ENCODE measurements at places on chromosomes 6 and 20.

DNA sequence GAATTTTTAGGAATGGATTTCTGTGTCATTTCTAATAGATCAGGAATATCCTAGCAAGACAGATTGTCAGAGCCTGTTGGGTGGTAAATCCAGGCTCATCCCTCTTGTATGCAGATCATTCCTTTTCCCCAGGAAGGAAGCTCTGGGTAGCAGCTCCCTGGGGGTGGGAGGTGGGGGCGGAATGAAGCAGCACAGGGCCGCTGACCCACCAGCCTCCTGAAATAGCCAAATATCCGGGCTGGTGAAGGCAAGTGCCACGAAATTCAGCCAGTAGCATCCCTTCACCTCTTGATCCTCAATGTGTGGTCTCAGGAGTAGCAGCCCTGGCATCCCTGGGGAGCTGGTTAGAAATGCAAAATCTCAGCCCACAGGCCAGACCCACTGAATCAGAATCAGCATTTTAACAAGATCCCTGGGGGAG, 256.9 kb downstream of the LRFN2 start:
- no peak for DNase-seq

GRCh38 chr6:9482030-9482738, 932.7 kb downstream of the TFAP2A start:
- DNase-seq = no peak

GRCh38 chr6:90803956-90804355, 217.1 kb upstream of the MAP3K7 start:
- DNase-seq = no peak

GRCh38 chr6:140554421-140554820, 1180.0 kb upstream of the CITED2 start:
- DNase-seq = no peak

DNA sequence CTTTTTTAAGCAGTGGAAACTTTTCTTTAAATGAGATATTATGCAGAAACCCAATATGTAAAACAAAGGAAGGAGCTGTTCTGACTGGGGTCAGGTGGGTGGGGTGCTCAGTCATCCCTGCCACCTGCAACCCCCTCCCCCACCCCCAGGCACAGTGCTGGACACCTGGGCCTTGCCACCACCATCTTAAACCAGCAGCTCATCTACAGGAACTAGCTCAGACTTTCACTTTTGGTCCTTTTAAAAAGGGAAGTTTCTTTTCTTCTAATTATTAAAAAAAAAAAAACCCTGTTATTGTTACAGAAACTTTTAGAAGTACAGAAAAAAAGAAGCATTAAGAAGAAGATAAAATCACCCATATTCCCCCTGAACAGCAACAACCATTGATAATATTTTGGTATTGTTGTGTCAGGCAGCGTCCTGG, 37.1 kb downstream of the PPP1R16B start:
- DNase-seq = no peak

DNA sequence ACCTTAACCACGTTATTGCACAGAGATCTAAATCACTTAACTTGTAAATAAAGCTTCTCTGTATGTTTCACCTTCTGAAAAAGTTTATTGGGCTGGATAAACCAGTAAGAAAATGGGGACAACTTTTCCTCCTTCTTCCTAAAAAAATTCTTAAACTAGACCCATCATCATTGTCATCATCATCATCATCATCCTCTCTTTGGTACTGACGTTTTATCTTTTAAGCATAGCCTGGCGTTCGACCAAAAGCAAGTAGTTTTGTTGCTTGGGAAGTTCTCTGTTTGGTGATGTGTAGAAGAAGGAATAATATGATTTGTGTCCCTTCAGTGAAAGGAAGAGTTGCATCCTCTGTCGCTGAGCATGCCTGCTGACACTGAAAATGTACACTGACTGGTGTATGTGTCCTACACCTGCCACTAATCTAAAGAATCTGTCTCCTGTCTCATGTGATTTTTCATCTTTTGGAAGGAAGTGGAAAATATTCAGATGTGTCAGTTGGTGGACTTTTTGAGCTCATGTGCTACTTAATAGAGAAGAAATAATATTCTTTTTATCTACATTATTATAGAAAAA, 2.5 kb downstream of the CLVS2 start:
- no peak for DNase-seq

DNA sequence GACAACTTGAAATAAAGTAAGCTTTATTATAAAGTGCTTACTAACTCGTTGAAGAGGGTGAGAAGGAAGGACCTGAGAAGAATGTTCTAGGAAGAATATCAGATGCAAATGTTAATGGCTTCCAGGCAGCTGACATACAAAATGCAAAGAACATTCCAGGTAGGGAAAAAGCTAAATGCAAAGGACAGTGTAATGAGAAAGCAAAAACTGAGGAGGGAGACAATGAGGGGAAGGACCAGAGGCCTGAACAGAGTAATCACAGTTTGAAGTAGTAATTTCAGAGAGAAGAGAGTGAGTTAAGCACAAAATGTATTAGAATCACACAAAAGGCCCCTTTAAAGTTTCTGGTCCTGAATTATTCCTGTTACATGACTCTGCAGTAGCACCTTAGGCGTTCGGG, 81.3 kb downstream of the HMGCLL1 start:
- no peak for DNase-seq

- no peak for DNase-seq
Observed at GRCh38 chr6:114897536-114897935, 554.7 kb upstream of the HS3ST5 start.

GRCh38 chr6:45663251-45664221, 285.8 kb upstream of the SUPT3H start:
- DNase-seq = no peak

- DNase-seq = no peak
Observed at GRCh38 chr6:32972353-32973143, 4.2 kb downstream of the BRD2 start.

GRCh38 chr6:163446549-163446948, 32.0 kb downstream of the QKI start:
- DNase-seq = no peak

DNA sequence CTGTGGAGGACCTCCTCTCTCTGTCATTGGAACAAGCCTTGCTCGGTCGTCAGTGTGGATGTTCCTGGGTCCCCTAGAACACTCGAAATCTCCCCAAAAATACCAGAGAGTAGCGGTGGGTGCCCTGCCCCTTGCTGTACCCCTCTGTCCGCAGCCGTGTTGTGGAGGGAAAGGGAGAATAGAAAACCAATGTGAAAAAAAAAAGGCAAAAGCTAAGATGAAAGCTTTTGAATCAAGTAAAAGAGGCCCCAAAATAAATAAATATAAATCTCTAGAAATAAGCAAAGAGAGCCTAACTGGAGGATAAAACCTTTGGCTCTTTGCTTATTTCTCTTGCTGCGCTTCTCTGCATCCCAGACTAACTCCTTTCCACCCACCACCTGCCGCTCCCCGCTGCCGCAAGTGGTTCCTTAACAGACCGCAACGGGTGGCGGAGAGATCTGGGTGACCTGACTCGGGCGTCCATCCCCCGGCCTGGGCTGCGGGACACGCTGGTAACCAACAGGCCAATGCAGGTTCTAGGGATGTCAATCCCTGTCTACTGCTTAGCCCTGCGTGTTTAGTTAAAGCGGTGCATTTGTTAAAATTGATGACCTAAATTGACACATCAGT, 110.0 kb downstream of the GPX5 start:
- no peak for DNase-seq

DNA sequence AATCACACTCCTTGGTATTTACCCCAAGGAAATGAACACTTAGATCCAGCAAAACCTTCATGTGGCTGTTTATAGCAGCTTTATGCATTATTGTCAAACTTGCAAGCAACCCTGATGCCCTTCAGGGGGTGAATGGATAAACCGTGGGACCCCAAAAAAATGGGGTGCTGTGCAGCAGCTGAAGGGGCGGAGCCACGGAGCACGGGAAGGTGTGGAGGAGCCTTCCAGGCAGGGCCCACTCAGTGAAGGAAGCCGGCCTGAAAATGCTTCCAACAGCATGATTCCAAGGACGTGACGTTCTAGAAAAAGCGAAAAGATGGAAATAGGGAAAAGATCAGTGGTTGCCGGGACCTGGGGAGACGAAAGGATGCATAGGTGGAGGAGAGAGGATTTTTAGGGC, 25.6 kb upstream of the FRMD1 start:
- no peak for DNase-seq

- DNase-seq = no peak
Observed at GRCh38 chr6:140711019-140711613, 1336.7 kb upstream of the CITED2 start.

GRCh38 chr6:13014504-13015378, 298.2 kb downstream of the PHACTR1 start:
- DNase-seq = no peak

GRCh38 chr6:23267651-23268050, 698.3 kb downstream of the HDGFL1 start:
- DNase-seq = no peak

GRCh38 chr6:2480267-2480966, 235.0 kb upstream of the GMDS start:
- DNase-seq = no peak

- DNase-seq = no peak
Observed at GRCh38 chr6:142913511-142914047, 31.4 kb downstream of the HIVEP2 start.

DNA sequence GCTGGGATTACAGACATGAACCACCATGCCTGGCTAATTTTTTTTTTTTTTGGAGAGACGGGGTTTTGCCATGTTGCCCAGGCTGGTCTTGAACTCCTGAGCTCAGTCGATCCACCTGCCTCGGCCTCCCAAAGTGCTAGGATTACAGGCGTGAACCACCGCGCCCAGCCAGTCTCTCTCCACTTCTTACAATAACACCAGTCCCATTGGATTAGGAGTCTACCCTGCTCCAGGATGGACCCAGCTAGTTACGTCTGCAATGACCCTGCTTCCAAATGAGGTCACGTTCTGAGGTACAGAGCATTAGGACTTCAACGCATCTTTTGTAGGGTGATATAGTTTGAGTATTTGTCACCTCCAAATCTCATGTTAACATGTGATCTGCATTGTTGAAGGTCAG, 146.9 kb upstream of the MYLIP start:
- DNase-seq = peak; percentile 55

DNA sequence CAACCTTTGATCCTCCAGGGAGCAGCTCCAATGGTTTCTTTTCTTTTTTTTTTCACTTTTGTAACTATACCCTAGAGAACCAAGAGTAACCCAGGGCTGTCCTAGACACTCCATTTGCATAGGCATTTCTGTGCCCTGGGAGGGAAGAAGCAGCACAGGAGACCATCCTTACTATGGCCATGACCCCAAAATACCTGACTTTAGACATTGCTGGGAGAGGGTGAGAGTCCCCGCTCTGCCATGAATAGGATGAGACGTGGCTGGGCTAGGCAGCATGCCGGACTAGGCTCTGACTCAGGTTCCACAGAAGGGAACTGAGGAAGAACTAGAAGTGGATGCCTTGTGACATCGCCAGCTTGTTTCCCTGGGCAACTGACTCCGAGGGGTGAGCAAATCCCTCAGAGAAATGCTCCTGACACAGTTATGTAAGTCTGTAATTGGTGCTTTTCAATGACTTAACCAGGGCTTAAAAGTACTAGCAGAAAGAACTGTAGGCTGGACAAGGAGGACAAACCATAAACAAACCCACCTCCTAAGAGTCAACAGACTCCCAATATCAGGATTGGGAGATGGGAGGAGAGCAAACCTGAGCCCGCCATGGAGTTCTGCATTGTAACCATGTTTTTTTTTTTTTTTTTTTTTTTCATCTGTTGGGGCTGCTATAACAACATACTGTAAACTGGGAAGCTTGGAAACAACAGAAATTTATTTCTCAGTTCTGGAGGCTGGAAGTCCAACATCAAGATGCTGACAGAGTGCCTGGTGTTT, 910 bp upstream of the ADTRP start:
- no peak for DNase-seq

DNA sequence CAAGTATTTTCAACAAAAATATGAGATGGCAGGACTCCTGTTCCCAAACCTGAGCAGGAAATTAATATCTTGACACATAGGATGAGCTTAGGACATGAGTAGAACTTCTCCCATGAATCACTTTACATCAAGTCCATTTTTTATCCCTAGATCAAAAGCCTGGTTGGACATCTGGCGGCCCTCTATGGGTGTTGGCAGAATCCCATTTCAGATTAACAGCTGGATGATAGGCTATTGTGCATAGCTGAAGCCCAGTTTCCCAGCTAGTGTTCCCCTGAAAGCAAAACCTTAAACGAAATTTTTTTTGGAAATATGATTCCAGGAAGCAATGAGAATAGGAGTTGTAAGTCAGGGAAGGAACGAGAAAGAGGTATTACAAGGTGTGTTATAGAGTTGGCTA, 449.4 kb upstream of the CHD6 start:
- no peak for DNase-seq

GRCh38 chr20:18052856-18053255, 4.9 kb downstream of the OVOL2 start:
- no peak for DNase-seq

DNA sequence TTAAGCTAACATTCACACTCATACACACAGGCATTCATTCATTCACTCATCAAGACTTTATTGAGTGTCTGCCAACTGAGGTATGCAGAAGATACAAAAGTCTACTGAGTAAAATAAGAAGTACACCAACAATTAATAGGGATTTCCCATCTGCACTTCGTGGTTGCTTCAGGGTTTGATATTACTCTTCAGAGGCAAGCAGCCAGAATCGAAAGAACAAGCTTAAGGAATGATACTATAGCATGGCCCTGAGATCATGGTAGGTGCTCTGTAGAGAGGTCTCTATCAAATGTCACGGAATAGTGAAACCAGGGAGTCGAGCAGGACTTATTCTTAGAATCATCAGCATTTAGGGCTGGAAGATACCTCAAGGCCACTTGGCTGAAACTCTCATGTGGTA, 135.4 kb downstream of the NRN1 start:
- DNase-seq = no peak
